ENCODE measurements at places on chromosomes 2 and 18. TPM values are rescaled to one million over a fixed set of nuclear protein-coding genes. Genes with fewer than 3 reads are reported as not detected.

The PROKR1 gene
- 0.13 TPM for total RNA-seq

The SERTAD2 gene
- total RNA-seq: 7.8 TPM

The RAB6C gene
- total RNA-seq: not detected

The STAMBP gene
- total RNA-seq: 32.3 TPM

The MDH1B gene
- total RNA-seq: 1.3 TPM

The RTP5 gene
- total RNA-seq: not detected

Measured in epithelial cell of alveolus of lung (primary cell).